ENCODE measurements at places on chromosomes 1 and 21.

DNA sequence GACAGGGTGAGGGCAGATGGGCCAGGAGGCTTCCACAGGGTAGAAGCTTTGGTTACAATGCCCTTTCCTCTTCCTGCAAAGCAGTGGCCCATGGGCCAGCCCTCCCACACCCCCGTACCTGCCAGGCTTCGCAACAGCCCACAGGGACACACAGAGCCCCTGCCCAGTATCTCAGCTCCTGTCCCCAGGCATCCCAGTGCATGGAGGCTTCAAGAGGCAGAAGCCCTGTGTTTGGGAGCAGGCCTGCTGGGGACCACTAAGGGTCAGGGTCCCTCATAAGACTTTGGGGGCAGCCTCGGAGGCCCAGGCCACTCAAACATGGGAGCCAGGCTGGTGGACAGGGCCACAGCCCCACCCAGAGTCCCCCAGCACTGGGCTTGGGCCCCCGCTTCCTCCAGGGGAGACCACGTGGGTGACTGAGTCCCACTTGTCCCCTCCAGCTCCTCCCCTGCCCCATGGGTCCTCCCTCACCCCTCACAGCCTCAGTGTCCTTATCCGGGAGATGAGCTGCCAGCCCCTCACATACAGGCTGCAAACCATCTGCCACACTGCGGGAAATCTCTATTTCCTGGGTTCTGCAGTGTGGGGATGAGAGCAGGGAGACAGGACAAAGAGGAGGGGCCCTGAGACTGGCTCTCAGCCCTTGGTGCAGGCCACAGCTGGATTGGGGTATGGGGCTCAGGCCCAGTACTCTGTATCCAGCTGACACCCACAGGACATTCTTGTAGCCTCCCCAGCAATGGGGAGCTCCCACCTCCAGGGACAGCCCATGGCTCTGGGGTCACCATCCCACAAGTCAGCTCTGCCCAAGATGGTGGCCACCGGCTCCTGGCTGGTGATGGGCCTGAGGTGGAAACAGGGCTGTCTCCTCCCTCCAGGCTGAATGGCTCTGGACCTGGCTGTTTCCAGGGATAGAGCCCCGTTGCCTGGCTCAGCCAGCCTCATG, 50.7 kb downstream of the WNT9A start:
- peak; percentile 1 for DNase-seq

DNA sequence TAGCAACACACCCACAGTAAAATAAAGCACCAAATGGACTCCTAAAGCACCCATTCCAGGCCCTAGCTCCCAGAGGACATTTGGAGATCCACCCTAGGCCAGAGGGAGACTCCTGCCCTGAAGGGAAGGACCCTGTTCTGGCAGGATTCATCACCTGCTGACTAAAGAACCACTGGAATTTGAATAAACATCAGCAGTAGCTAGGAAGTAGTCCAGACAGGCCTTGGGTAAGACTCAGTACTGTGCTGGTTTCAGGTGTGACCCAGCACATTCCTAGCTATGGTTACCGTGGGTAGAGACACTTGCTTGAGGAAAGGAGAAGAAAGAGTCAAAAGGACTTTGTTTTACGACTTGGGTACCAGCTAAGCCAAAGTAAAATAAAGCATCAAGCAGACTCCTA, 92.7 kb upstream of the LRRC7 start:
- no peak for DNase-seq

GRCh38 chr1:245278846-245279245, 124.1 kb downstream of the KIF26B start:
- DNase-seq, result no peak

- DNase-seq, result no peak
Observed at GRCh38 chr21:44850905-44851657, 22.4 kb downstream of the PTTG1IP start.

DNA sequence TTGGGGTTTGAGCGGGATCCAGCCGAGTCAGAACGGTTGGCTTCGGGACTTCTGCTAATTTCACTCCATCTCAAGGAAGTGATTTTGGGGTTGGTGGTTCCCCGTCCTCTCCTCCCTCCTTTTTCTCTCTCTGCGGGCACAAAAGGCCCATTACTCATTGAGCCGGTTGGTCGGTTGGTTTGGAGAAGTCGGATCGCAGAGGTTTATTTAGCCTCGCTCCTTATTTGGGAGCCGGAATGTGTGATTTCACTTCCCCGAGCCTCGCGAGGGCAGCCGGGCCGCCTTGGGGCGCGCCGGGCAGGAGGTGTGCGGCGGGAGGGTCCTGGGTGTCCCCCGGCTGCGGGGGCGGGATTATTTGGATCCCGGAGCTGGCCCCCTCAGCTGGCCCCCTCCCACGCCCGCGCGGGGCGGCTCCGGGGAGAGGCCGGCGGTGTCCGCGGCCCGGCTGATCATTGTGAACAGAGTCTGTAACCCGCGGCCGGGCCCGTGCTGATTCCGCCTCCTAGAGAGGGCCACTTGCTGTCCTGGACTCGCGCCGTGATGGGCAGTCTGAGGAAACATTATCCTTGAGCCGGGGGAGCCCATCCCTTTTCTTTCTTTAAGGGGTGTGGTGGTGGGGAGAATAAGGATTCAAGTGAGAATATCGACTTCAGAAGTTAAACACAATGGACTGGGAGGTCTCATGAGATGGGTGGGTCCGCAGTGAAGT, 1.2 kb downstream of the MAPKAPK2 start:
- DNase-seq, result peak; percentile 33

DNA sequence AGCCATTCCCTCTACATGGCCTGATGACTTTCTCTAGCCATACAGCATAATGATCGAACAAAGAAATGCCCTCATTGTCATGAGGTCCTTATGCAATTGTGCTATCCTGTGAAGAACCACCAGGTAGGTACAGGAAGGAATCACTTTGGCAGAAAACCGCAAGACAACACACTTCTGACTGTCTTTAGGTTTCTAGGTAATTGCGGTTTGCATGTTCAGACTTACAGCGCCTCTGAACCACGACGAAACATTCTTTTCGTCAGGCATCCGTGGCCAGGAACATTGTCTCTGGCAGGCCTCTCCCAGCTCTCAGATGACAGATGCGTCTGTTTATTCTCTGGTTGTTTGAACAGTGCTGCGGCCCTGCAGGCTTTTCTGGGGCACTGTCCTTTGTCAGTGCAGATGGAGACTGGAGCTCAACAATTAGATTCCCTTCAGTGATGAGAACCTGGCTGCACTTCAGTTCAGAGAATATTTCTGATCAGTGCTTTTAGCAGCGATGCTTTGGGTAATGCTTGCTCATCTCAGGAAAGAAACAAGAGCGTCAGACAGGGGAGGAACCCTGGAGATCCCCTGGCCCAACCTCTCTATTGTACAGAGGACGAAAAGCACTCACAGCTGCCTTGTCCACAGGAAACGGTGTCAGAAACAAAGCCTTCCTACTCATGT, 63.4 kb downstream of the B3GALT5 start:
- DNase-seq, result no peak

DNA sequence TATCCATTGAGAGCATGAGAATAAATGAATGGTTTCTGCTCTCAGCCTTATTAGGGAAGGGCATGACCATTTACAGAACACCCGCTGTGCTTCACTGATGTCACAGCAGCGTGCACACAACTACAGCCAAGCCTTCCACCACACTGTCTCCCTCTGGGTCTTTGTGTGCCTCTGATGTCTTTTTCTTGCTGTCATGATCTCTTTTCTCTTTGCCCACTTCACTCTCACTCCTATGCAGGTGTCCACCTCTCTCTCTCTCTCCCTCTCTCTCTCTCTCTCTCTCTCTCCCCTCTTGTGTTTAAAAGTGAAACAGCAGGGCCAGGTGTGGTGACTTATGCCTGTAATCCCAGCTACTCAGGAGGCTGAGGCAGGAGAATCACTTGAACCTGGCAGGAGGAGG, 232.5 kb upstream of the JUN start:
- no peak for DNase-seq

GRCh38 chr1:57674801-57675200, 250.9 kb upstream of the DAB1 start:
- no peak for DNase-seq

GRCh38 chr1:154327466-154328317, 2.4 kb downstream of the ATP8B2 start:
- DNase-seq, result no peak

DNA sequence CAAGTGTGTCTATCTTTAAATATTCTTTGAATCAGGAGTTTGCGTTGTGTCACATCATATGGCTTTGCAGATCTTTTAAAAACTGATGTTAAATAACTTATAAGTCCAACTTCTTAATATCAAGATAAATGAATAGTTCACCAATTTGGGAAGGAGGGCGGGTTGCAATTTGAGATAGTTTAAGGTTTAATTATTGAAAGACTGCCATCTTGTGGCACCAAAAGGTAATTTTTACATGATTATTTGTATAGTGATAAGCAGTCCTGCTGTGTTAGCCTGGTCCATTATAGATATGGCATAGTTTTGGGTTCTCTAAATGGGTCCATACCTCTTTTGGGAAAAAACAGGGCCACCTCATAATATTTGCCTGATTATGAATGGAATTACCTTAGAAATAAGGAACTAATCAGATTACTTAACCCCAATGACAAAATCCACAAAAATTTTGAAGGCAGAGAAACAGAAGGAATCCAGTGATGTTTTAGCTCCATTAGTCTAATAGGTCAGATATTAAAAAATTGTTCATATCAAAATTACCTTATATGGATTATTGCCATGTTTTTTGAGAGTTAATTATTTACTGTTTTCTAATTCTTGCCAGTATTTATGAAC, 64.3 kb downstream of the PRKAA2 start:
- DNase-seq, result no peak

- DNase-seq, result no peak
Observed at GRCh38 chr1:226482975-226483700, 65.4 kb upstream of the STUM start.

DNA sequence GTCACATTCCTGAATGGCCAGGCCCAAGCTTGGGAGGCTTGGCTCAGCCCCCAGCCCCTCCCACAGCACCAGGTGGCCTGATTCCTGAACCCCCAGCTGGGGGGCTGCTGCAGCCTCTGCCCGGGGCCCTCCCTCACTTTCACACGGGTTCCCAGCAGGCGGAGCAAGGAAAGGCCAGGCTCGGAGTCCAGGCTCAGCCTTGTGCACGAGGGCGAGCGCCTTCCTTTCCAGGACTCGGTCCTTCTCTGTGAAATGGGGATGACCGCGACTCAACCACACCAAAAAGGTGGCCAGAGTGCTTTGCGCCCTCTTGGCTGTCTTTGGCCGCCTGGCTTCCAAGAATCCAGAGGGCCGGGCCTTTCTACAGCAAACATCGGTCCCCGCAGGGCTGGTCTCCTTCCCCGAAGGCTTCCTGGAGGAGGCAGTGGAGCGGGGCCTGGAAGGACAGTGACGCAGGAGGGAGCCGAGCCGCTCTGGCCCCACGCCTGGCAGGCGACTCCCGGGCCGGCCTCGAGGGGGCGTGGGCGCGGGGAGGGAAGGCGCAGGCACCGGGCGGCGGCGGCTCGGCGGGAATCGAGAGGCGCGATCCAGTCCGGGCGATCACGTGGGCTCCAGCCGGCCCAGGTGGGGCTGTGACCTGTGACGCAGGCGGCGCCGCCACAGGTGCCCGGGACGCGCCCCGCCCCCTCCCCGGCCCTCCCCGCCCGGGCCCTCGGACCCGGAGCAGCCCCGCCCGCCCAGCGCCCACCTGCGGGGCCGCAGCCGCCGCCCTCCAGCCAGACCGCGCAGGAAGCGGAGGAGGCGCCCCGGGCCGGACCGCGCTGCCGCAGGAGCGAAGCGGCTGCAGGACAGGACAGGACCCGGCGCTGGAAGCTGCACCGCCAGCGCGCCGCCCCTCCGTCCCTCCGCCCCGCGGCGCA, at the start of gene ARHGEF16:
TSS of gene ARHGEF16 (plus strand) at position 775 of the 920 bp plus-strand sequence. CDS start 8,420 bp downstream, outside the sequence.
- DNase-seq, result peak; percentile 30

DNA sequence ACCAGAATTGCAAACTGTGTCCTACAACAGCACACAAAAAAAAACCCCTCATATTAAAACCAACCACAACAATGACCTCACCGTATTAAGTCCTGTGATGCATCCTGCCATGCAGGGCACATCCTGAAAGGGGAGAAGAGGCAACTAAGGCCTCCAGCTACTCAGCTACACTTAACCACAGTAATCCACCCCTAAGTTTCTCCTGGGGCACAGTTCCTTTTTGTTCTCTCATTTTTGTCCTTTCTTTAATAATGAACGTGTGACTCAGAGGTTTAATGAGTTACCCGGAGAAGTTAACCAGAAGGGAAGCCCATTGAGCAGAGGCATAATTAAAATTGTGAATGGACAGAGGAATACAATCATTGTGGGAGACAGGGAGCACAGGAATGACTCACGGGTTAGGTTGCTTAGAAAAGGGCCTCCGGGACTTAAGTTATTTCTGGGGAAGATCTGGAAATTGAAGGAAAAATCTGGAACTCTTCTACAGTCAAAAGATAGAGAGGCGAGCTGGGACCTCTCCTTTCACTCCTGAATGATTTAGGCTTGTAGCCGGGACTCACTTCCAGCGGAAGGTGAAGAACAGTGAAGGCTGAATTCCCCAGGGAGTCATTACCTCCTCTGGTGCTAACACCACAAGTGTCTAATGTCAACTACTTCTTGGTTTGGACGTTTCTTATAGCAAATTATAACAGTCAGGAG, 36.9 kb upstream of the HIVEP3 start:
- no peak for DNase-seq

GRCh38 chr1:178019208-178019607, 49.4 kb upstream of the SEC16B start:
- DNase-seq, result no peak

DNA sequence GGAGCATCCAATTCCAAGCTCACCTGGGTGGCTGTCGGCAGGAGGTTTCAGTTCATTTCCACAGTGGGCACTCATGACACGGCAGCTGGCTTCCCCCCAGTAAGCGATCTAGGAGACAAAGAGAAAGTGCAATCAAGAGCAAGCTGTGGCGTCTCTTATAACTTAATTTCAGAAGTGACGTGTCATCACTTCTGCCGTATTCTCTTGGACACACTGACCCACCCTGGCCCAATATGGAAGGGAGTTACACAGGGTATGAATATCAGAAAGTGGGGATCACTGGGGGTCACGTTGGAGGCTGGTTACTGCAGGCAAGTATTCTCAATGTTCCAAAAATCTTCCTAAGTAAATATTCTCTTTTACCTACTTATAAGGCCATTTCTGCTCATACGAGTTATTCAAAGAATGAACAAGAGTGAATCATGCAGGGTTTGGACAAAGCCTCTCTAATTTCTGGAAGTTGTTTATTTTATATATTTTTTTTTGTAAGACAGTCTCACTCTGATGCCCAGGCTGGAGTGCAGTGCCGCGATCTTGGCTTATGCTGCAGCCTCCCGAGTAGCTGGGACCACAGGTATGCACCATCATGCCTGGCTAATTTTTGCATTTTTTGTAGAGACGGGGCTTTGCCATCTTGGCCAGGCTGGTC, 46.5 kb upstream of the GREM2 start:
- no peak for DNase-seq

GRCh38 chr21:16179773-16180172, 450.0 kb downstream of the USP25 start:
- no peak for DNase-seq

GRCh38 chr1:170698301-170699275, 34.7 kb downstream of the PRRX1 start:
- DNase-seq, result no peak

GRCh38 chr21:45309069-45309986, 21.6 kb upstream of the POFUT2 start:
- peak; percentile 37 for DNase-seq

GRCh38 chr1:156263288-156263655, 15.4 kb upstream of the PAQR6 start:
- no peak for DNase-seq

- no peak for DNase-seq
Observed at GRCh38 chr1:181028615-181029014, 5.2 kb upstream of the MR1 start.
